CD4-positive, alpha-beta T cell treated with Interleukin-17A for 1 hour (primary cell): ENCODE measurements at places on chromosomes 7 and 10.

GRCh38 chr10:11759347-11759746 lies 17.2 kb downstream of the ECHDC3 start:
- DNase-seq = no peak

DNA sequence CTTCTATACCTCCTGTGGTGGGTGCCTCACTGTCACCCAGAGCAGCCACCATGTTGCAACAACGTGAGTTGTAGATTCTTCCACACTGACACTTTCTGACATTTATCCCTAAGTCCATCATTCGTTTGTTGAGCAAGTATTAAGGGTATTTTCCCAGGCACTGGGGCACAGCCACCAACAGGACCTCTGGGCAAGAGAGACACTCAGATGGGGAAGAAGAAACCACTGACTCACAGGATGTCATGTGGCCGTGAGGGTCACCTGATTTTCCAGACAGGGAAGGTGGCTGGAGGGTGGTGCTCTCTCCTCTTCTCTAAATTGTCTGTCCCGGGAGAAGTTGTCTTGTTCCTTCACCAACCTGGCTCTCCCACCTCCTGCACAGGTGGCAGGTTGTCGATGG lies 51.7 kb upstream of the PPIF start:
- DNase-seq = no peak

DNA sequence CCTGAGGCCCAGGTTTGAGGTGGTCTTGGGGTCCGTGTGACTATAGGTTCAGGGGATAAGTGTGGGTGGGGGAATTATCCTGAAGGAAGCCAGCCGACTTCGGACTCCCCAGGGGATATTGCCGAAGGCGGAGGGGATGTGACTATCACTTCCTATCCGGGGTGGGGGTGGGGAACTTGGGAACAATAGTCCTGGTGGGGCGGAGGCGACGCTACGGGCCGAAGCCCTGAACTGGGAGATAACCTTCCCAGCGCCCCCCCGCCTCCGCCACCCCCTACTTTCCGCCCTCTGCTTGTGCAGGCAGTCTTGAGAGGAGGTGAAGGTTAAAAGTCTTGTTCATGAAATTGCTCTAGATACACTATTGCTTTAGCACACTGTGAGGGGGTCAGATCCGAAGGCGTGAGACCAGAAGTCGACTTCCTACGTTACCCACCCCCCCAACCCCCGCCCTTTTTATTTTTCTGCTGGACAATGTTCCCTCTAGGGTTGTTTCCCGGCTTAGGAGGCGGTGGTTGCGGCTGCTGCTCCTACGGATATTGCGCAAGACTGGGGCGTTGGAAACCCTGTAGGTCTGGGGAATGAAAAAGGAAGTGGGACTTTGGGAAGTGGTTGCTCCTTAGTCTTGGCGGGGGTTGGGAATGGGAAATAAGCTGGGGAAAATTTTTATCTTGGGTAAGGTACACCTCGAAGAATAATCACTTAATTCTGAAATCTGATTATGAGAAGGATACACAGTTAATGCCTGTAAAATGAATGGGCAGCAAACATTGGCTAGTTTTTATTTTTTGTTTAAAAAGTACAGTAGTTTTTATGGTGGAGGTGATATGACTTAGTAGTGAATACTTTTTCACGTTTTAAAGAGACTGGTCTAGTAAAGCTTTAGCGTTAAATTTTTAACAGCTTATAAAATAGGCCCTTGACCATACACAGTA lies 1.5 kb downstream of the PTPN12 start:
- no peak for DNase-seq

GRCh38 chr7:31875424-31875823 lies 188.4 kb downstream of the PPP1R17 start:
- no peak for DNase-seq

DNA sequence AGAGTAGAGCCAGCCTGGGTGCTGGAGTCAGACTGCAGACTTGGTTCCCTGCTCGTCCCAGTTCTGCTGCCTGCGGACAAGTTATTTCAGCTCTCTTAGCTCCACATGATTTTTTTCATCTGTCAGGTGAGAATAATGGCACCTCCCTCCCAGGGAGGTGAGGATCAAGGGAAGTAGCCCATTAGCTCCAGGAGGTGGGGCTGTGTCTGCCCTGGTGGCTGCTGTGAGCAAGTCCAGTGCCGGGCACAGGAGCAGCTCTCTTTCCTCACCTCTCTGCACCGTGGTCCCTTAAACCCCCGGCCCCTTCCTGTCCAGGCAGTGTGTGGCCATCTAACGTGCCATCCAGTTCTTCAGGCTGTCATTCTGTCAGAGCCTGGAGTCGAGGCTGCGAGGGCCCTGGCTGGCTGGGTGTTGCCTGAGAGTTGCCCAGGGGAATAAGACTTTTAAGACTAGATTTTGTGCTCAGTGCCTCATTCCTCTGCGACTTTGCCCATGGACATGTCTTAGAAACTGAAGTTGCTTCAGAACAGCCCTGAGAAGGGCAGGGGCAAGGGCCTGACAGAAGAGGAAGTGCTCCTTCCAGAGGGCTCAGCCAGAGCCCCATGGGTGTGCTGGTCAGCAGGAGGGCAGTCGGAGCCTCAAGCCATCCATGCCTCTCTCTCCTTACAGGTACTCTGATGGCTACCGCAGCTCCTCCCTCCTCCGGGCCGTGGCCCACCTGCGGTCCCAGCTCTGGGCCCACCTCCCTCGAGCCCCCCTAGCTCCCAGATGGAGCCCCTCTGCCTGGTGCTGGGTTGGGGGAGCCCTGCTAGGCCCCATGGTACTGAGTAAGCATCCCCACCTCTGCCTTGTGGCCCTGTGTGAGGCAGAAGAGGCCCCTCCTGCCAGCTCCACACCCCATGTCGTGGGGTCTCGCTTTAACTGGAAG lies 5.0 kb downstream of the ABCB8 start:
- no peak for DNase-seq

DNA sequence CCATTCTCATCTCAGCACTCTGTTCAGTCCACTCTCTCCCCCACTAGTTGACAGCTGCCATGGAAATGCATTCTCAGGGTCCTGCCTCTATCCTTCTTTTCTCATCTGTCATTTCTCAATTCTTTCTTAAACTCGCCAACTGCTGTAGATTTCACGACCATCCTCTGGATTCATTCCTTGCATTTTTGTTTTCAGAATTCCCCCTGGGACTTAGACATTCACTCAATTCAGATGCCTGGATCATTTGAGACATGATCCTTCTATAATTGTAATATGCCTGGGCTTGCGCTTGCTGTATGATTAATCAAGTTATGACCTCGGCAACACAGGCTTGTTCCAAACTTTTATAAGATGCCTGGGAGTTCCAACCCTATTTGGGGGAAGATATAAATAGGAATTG lies 104.5 kb downstream of the RAB11FIP2 start:
- no peak for DNase-seq

DNA sequence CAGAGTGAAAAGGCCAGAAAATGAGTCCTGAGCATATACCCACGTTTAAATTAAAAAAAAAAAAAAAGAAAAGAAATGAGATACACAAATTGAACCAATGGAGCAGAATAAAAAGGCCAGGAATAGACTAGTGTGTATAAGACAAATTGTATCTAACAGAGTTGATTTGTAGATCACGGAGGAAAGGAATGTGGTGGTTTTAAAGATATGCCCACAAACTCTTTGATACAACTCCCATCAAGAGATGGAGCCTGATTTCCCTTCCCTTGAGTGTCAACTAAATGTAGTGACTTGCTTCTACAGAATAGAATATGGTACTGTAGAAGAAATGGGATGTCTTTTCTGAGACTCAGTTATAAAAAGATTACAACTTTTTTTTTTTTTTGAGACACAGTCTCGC lies 10.4 kb downstream of the SYPL1 start:
- DNase-seq = no peak

DNA sequence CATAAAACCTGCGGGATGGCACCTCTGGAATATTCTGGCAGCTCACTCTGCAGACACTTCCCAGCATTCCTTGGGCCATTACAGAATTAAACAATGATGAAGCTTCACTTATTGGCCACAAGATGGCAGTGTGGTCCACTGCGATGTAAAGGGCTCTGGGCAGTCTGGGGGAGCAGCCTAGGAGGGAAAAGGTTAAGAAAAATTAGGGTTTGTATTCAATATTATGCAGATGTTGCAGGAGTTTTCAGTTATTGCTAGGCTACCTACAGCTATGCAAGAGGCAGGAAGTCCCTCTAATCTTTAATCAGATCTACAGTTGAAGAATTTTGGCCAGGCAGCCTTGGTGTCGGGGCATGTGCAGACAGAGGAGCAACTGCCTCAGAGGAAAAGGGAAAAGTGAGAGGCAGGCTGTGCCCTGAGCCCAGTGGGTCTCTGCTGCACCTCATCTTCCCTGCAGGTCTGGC lies 233.2 kb upstream of the PRSS1 start:
- peak; percentile 57 for DNase-seq
